ENCODE measurements at places on chromosomes 2 and 18.

GRCh38 chr2:190561094-190561493 lies 26.6 kb upstream of the NEMP2 start:
- DNase-seq = no peak

DNA sequence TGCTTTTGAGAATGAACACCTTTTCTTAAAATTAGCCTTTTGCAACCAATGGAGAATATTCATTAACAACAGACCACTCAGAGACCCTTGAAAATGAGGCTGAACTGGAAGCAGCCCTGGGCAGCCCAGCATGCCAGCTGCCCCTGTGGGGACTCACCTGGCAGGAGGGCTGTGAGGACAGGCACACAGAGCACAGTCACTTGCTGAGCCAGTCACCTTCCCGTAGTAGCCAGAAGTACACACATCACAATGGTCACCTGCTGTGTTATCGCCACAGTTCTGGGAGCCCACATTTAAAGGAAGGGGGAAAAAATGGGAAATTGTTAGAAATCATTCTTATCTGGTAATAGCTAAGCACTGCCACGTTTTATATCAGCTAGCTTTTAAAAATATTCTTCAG lies 115.5 kb downstream of the LAMA1 start:
- no peak for DNase-seq

DNA sequence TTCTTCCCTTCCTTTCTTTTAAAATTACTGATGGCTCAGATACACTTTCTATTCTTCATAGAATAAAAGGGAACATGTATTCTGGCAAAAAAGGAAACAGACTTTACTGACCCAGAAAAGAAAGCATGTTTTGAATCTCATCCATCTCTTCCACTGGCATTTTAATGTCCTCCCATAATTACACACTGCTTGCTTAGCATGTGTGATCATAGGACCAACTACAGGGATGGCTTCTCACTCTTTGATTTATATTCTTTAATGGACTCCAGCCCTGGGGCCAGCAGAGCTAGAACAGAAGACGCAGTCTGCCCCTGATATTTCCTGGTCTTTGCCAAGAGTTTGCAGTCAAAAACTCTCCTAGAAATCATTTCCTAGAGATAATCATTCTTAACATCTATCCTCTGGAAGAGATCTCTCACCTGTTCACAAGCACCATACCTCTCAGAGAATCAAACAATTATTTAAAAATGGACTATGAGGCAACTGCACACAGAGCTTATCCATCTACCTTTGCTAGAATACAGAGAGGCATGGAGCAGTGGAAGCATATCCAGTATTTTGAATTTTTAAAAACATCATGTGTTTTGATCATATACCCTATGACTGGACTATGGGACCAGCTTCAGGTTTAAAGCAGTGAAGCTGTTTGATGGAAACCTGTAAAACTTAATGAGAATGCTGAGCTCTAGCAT lies 429.1 kb downstream of the NRXN1 start:
- DNase-seq = no peak

DNA sequence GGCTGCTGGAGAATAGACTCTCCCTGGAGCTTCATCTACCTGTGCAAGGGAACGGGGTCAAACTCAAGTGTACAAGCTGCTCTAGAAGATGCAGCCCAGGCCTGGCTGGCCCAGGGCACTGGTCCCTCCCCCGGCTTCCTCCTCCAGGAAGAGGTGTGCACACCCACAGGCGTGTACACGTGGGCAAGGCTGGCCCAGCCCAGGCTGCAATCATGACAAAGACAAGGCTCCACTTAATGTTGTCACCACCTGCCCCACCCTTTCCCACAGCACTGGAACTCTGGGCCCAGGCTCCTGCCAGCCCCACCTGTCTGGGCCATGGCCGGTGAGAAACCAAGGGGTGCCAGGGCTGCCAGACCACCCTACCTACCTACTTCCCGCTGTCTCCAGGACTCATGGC lies 29.6 kb upstream of the ALPP start:
- DNase-seq = no peak

GRCh38 chr2:229443141-229443540 lies 172.1 kb upstream of the PID1 start:
- no peak for DNase-seq

DNA sequence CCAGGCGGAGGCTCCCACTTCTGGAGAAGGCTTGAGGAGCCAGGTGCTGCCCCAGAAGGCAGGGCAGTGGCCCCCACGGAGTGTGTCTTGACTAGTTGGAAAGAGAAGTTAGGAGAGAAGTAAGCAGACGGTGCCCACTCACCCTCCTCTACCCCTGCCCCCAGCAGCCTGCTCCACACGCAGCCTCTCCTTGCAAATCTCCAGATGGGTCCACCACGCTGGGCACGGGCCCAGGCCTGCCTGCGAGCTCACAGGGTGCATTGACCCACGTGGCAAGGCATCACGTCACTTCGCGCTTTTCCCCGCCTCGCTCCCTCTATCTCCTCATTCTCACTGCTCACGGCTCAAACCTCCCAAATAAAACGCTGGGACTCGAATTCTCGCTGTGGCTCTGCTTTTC lies 71.8 kb upstream of the RAB12 start:
- DNase-seq = no peak

DNA sequence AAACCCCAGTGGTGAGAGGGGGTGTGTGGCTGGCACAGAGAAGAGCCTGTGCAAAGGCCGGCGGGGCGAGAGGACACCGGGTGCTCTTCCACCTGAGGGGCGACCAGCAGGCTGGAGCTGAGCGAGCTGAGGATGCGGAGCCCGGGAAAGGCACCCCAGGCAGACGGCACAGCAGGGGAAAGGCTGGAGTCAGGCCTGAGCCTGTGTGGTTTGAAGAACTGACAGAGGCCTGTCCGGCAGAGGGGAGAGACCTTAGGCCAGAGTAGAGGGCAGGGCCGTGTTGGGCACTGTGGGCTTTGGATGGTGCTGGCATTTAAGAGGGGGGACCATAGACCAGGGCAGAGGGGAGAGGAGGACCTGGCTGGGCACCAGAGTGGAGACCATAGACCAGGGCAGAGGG lies 149.8 kb downstream of the RTP5 start:
- DNase-seq = no peak

- no peak for DNase-seq
Measured at GRCh38 chr2:101512993-101513392, 38.1 kb upstream of the RFX8 start.

DNA sequence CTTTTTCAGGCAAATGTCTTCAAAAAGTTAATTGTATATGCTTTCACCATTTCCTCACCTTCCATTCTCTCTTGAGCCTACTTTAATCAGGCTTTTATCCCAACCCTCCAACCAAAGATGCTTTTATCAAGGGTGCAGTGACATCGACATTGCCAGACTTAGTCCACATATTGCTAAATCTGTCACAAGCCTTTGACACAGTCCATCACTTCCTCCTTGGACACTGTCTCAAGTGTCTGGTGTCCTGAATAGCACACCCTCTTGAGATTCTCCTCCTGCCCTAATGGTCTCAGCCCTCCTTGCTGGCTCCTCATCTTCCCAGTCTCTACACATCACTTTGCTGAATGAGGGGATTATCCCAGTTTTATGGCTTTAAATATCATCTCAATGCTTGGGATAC lies 147.5 kb upstream of the SLC39A10 start:
- DNase-seq = no peak

DNA sequence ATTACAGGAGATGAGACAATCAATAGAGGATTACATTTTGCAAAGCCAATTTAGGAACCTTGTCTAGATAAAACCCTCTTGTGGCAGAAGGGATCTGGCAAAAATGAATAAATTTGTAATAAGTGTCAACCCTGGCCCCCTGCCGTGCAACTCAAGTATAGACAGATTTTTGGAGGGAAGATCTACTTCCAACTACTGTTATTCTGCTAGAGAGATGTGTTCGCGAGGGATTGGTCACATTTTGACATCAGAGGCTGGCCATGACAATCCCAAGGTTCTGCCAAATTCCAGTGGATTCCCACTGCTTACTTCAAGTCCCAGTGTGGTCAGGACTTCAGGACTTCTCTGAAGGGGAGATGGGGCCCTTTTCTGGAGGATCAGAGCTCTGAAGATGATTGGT lies 192.6 kb downstream of the SH3RF3 start:
- DNase-seq = no peak

- no peak for DNase-seq
Measured at GRCh38 chr2:241811201-241811951, 2.4 kb downstream of the NEU4 start.

GRCh38 chr2:37556256-37556655 lies 115.2 kb downstream of the CDC42EP3 start:
- no peak for DNase-seq

DNA sequence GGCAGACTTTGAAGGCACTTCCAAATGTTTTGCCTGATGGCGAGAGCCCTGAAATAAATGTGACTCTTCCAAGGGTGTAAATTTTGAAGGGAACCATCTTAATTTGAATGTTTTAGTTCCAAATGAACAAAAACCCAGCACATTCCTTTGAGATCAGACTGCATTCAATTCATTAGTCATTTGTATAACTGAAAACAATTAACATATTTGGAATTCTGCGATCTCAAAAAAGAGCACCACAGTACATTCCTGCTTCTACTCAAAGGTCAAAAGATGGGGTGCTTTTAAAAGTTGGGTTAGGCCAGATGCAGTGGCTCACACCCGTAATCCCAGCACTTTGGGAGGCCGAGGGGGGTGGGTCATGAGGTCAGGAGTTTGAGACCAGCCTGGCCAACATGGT lies 38.2 kb upstream of the CHRNA1 start:
- DNase-seq = no peak

DNA sequence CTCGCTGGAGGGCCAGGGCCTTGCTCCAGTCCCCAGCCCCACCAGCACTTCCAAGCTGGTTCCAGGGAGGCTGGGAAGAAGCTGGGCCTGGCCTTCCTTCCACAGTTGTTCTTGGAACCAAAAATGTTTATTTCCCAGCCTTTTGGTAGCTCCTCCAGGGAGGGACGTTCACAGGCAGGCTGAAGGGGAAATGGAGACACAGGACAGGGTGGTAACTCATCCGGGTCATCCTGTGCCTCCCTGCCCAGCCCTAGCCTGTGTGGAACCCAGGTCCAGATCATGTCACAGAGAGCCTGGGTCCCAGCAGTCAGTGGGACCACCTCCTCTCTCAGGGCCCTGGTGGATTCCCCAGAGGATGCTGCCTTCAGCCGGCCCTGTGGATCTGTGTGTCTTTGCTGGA lies 12.5 kb upstream of the ARMC9 start:
- DNase-seq = no peak

GRCh38 chr2:205531072-205531471 lies 151.2 kb upstream of the NRP2 start:
- DNase-seq = no peak

- DNase-seq = no peak
Measured at GRCh38 chr2:65525616-65526231, 93.3 kb upstream of the SPRED2 start.

DNA sequence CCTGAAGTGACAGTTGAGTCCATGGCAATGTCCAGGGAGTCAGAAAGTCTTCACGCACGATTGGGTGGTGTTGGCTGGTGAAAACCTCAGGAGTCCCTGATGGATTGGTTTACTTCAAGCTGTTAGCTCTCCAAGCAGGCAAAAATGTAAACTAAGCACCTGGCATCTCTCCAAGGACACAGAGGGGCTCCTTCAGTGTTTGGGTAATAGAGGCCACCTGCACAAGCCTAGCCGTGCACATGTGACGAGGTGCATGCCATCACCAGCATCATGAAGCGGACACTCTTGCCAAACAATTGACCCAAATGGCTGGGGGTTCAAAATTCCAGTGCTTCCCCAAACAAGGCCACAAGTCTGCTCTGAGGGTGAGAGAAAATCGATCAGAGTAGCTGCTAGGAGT lies 104.7 kb upstream of the CD302 start:
- no peak for DNase-seq

DNA sequence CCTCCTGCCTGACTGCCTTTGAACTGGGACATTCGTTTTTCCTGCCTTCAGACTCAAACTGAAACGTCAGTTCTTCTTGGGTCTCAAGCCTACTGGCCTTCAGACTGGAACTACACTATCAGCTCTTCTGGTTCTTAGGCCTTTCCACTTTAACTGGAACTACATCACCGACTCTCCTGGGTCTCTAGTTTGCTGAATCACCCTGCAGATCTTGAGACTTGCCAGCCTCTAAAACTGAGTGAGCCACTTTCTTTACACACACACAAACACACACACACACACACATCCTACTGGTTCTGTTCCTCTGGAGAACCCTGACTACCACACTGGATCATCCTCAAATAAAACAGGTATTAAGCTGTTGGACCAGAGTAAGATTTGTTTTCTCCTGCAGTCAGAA lies 46.7 kb upstream of the ATL2 start:
- no peak for DNase-seq

- no peak for DNase-seq
Measured at GRCh38 chr2:53697686-53698085, 69.9 kb upstream of the CHAC2 start.

- no peak for DNase-seq
Measured at GRCh38 chr18:73981796-73982195, 165.8 kb downstream of the FBXO15 start.

GRCh38 chr2:84940088-84940470 lies 30.9 kb upstream of the KCMF1 start:
- DNase-seq = no peak

- DNase-seq = no peak
Measured at GRCh38 chr2:8623958-8624591, 57.8 kb upstream of the ID2 start.

- DNase-seq = no peak
Measured at GRCh38 chr2:183024339-183025095, 13.7 kb downstream of the NCKAP1 start.

- no peak for DNase-seq
Measured at GRCh38 chr18:43277164-43277600, at the start of gene SYT4. Gene SYT4 (minus strand): TSS chr18:43277490. CDS start chr18:43277281, 209 bp downstream.

GRCh38 chr2:22037274-22037673 lies 913.5 kb downstream of the TDRD15 start:
- no peak for DNase-seq

- no peak for DNase-seq
Measured at GRCh38 chr2:45713136-45713535, 61.7 kb downstream of the PRKCE start.

DNA sequence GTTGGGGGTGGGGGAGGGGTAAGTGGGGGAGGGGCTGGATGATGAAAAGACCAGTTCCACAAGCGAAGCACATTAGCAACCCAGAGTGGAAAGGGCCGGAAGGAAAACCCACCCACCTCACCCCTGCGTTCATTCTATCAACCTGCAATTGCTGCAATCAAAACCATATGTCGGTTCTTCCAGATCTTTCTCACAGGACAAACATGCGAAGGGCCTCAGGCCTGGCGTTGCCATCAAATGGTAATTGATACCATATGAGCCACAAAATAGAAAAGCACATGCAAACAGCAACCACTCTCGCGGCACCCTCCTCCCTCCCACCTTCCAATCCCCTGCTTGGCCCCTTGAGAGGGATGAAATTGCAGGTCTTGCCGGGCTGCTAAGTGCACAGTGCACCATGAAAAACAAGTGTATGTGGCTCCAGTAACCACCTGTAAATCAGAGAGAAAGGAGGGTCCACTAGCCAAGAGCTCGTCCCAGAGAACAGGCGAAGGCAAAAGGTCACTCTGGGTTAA lies 287.5 kb downstream of the TCF4 start:
- no peak for DNase-seq

DNA sequence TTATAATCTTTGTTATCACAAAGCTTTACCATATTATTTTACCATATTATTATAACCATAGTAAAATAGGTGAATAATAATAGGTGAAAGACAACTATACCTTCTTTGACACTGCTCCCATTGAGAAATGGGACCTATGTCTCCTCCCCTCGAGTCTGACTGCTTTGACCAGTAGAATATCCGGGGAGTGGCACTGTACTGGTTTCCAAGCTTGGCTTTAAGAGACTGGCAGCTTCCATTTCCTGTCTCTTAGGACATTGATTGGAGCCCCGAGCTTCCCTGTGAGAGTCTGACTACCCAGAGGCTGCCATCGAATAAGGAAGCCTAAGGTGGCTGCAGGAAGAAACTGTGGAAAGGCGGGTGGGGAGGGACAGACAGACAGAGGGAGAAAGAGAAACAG lies 40.1 kb upstream of the PLEKHM3 start:
- DNase-seq = no peak
